ENCODE measurements at places on chromosomes 1 and 21. TPM values are rescaled to one million over a fixed set of nuclear protein-coding genes. Genes with fewer than 3 reads are reported as not detected.
A peak's percentile ranks its signal among the peaks of the same experiment; 100 is the strongest.

The MAP3K21 gene
- total RNA-seq: 3.1 TPM

The SEC16B gene
- not detected for total RNA-seq

The KRTAP12-2 gene
- total RNA-seq: not detected

The MFAP2 gene
- not detected for total RNA-seq

The PPFIA4 gene
- 51.2 TPM for total RNA-seq

The LHX8 gene
- total RNA-seq: not detected

The GNAT2 gene
- total RNA-seq: 0.64 TPM

- DNase-seq: no peak
Measured at GRCh38 chr1:225430301-225430700, 2.5 kb upstream of the LBR start.

DNA sequence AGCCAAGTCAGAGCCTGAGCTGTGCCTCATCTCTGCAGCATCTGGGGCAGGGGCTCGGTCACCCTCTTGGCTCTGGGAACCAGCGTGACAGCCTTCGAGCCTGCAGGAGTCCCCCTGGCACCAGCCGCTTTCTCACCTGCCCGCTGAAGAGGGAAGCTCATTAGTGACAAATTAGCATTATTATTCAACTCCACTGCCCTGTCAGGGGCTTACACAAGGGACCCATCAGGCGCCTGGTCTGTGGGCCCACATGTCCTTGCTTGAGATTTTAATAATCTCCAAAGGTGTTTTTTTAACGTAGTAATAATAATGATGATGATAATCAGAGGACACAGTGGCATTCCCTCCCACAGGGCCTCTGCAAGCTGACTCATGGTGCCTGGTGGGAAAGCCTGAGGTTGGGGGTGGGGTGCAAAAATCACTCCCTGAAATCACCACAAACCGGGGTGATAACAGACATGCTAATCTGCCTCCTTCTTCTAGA, 98.1 kb upstream of the IGSF21 start:
- no peak for DNase-seq

- DNase-seq: no peak
Measured at GRCh38 chr1:235160383-235160956, 580 bp downstream of the RBM34 start.

DNA sequence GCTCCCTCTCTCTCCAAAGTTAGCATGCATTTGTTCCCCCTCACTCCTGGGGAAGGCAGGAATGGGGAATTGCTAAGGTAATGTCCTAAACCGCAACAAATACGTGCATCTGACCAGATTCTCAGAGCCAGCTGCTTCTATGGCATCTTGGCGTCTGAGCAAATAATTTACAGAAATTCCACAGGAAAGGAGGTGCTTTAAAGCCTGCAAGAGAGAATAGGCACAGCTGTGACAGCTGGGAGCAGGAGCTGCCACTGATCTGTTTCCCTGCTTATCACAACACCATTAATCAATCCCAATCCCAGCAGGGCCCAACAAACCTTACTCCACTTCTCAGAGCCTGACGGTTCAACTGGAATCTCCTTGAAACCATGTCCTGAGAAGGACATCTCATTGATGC, 83.5 kb upstream of the ZNF281 start:
- DNase-seq: no peak

GRCh38 chr1:210437781-210438180, 109.1 kb downstream of the HHAT start:
- no peak for DNase-seq

GRCh38 chr1:243452092-243452491, 196.3 kb downstream of the SDCCAG8 start:
- DNase-seq: no peak

DNA sequence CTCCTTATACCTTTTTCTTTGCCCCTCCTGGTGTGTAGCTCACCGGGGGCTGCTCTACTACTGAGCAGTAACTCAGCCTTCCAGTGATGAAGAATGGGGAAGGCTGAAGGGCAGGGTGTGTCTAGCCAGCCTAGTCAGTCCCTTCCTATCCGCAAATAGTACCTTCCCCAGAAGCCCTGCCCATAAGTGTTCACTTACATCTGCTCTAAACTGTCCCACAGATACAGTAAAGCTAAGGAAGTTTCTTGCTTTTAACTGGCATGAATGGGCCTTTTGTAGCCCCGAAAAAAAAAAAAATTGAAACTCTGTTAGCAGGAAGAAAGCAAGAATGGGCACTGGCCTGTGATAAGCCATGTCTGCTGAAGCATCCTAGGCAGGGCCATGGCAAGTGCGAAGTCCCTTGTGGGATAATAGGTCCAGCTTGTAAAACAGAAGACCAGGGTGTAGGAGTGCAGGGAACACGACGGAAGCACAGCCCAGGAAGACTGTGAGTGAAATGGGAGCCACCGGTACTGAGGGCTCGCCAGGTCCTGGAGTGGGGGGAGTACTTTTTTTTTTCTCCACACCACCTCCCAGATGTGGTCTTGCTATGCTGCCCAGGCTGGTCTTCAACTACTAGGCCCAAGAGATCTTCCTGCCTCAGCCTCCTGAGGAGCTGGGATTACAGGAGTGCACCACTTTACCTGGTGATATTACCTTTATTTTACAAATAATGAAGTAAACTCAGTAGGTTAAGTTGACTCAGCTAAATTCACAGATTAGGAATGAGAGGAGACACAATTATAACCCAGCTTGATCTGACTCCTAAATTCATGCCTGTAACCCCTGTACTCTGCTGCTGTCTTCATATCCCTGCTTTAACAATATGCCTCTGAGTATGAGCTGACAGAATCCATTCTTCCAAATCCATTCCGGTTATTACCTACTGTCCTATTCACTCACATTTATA, 347.5 kb downstream of the SMYD3 start:
- DNase-seq: no peak

DNA sequence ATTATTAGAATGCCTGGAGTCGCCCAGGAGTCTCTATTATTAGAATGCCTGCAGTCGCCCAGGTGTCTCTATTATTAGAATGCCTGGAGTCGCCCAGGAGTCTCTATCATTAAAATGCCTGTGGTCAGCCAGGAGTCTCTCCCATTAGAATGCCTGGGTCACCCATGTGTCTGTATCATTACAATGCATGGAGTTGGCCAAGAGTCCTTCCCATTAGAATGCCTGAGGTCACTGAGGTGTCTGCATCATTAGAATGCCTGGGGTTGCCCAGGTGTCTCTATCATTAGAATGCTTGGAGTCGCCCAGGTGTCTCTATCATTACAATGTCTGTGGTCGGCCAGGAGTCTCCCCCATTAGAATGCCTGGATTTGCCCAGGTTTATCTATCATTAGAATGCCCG, 66.9 kb downstream of the RNF187 start:
- no peak for DNase-seq

- no peak for DNase-seq
Measured at GRCh38 chr1:183385340-183386144, 32.6 kb downstream of the NMNAT2 start.

GRCh38 chr1:218553197-218553596, 208.1 kb downstream of the TGFB2 start:
- DNase-seq: no peak

GRCh38 chr1:179323436-179323835, 29.8 kb downstream of the SOAT1 start:
- no peak for DNase-seq

DNA sequence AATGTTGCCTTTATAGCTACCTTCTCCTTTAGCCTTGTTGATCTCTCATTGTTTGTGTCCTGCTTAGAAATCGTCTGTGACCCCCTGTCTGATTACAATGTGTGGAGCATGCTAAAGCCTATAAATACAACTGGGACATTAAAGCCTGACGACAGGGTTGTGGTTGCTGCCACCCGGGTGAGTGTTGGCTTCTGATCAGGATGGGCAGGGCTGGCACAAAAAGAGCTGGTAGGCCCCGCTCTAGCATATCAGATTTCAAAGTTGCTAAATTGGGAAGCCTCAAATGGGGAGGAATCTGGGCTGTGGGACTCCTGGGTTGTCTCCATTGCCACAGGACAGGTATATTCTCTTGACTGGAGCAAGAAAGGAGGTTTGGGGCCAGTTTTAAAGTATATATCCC, 8.4 kb downstream of the NCSTN start:
- DNase-seq: no peak

DNA sequence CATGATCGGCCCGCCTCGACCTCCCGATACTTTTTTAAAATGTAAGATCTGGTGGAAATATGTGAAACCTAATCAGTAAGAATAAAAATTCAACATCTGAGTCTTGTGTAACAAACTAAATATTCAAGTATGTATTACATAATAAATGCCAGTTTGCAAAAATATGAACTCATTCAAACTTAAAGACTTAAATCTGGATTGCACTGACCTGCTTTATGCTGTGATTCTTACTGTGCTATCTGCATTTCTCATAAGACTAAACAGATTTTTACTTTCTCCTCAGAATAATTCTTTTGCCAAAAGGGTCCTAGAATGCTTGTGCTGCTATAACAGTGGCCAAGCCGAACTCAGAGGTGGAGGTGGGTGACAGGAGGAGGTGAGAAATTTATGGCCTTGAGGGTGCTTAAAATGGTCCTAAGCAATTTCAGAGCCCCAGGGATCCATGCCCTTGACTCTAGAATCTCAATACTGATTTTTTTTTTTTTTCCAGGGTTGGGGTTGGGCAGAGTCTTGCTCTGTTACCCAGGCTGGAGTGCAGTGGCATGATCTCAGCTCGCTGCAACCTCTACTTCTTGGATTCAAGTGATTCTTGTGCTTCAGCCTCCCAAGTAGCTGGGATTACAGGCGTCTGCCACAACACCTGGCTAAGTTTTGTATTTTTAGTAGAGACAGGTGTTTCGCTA, 38.2 kb downstream of the IL23R start:
- no peak for DNase-seq

- DNase-seq: no peak
Measured at GRCh38 chr1:28200234-28200873, 23.9 kb upstream of the PTAFR start.

DNA sequence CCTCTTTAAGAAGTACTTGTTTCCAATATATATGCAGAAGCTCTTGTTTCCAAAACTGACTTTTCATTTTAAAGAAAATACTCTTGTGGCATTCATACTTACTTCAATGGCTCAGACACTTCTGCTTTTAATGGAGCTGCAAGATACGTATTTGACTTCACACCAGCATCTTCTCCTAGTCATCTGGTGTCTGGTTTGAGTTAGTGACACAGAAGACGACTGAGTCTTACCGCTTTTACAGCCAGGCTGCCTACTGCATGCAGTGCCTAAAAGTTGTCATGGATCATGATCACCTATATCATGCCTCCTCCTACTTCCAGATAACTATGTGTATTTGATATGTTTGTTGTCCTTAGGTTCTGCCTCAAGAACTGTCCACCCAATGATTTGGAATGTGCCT, 185.9 kb downstream of the TPR start:
- DNase-seq: no peak

- no peak for DNase-seq
Measured at GRCh38 chr1:92679980-92680379, 104.9 kb downstream of the EVI5 start.

- no peak for DNase-seq
Measured at GRCh38 chr1:219587801-219588561, 24.9 kb downstream of the ZC3H11B start.

- DNase-seq: no peak
Measured at GRCh38 chr21:43602266-43603232, 56.7 kb downstream of the HSF2BP start.

DNA sequence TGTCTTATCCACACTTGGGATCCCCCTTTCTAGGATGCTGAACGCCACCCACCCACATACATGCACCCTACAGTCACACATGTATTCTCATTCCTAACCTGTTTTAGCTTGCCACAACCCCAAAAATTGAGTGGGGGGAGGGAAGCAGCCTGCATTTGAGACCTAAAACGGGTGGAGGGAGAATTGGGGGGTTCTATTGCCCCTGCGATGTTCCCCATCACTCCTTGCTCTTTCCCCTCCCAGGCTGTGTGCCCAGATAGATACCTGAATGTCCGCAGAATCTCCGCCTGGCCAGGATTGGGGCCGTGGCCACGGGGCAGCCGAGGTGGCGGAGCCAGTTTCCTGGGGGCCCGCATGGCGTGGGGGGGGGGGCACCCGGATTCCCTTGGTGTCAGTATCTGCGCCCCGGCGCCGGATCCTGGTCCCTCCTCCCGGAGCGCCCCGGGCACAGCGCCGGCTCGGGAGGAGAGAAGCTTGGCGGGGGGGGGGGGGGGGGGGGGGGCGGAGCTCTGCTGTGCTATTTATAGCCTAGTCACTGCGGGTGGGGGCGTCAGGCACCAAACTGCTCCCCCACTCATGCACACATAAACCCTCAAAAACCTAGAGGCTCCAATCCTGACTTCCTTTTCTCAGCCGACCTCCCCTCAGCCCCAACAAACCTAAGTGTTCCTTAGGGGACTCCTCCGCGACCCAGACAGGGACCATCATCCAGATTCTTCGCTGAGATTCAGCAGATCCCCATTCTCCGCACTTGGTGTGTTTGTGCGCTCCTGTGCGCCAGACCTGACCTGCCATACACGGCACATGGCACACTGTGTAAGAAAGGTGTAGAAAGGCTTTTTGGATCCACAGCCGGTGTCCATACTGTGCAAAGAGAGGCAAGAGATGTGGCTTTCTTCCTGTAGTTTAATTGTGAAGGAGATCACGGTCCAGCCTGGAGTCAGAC, 1.9 kb downstream of the ANKRD34A start:
- DNase-seq: peak; percentile 62

DNA sequence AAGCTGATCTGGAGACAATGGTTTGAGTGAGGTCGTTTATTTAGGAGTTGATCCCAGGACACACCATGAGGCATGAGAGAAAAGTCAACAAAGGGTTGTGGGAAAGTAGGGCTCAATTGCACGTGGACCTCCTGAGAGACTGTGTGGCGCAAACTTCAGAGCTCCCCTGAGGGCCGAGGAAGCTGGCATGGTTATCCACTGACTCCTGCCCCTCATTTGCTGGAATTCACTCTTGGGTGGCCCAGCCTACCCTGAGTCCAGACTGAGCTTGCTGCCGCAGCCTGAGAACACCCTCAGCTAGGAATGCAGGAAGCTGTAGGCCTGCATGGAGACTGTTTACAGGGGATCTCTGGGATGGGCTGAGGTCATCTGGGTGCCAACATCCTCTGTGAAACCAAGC, 301.0 kb downstream of the RWDD3 start:
- DNase-seq: no peak

GRCh38 chr1:66296370-66296769, 237.6 kb upstream of the SGIP1 start:
- DNase-seq: no peak

DNA sequence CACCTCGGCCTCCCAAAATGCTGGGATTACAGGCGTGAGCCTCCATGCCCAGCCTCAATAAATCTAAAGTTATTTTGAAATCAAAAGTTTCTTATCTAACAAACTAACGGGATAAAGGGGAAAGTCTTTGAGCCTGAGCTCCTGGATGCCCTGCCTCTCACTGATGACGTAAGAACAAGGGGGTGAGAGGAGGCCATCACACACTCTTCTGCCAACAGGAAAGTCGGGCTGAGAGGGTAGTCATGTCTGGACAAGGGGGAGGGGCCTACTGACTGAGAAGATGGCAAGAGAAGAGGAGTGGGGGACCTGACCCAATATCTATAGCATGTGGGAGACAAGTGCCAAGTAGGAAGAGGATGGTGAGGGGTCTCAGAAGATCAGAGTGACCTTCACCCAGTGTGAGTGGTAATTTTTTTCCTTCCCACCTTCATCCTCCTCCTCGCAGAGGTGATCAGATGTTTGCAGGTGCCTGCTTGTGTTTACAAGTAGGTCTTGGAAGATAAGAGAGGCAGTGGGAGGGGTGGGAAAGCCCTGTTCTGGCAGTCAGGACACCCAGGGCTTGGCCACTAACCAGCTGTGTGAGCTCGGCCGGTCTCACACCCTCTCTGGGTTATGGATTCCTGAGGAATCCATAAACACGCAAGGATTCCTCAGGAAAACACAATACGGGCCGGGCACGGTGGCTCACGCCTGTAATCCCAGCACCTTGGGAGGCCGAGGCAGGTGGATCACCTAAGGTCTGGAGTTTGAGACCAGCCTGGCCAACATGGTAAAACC, 9.6 kb downstream of the UQCRHL start:
- no peak for DNase-seq

Data from activated CD4-positive, alpha-beta T cell treated with anti-CD3 and anti-CD28 coated beads for 36 hours (primary cell).